ENCODE measurements at places on chromosomes 2 and 18. TPM values are rescaled to one million over a fixed set of nuclear protein-coding genes. Genes with fewer than 3 reads are reported as not detected.

Gene ITGB6
- total RNA-seq, result not detected

Gene ELAC1
- total RNA-seq, result 4.6 TPM

- DNase-seq, result peak; percentile 87
Observed at GRCh38 chr2:159249990-159250715, 36.4 kb downstream of the WDSUB1 start.

DNA sequence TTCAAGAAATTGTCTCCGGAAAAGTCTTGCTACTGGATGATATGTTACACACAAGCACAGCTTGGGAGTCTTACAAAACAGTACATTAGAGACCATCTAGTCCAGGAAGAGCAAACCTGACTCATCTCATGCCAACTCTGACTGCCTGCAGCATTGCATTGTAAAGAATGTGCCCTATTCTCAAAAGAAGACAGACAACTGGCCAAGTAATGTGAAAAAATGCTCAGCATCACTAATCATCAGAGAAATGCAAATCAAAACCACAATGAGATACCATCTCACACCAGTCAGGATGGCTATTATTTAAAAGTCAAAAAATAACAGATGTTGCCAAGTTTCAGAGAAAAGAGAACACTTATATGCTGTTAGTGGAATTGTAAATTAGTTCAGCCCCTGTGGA lies 42.7 kb upstream of the GORASP2 start:
- DNase-seq, result peak; percentile 12

GRCh38 chr2:179890666-179891065 lies 29.3 kb upstream of the ZNF385B start:
- no peak for DNase-seq
